Cardiac muscle cell (in vitro differentiated cells and primary cell): ENCODE measurements at places on chromosomes 11 and 22.

GRCh38 chr11:32790916-32791315 lies 3.5 kb downstream of the CCDC73 start:
- DNase-seq: no peak

DNA sequence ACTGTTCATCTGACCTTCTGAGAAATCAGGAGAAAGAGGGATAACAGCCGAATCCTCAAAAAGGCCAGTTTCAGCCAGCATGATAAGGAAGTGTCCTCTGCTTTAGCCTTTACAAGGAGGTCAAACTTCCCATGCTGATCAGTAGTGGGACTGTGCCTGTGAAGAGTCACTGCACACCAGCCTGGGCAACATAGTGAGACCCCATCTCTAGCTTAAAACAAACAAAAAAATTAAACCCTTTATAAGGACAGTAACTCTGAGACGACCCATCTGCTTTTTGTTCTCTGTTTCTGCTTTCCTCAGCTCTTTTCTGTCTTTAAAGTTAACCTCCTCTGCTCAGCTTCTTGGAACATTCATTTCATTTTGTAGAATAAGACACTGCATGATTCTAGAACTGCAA lies 49.7 kb downstream of the SCGB1A1 start:
- no peak for DNase-seq

GRCh38 chr11:12330485-12331231 lies 46.7 kb upstream of the PARVA start:
- peak; percentile 20 for DNase-seq

GRCh38 chr22:27647540-27647939 lies 154.0 kb downstream of the MN1 start:
- DNase-seq: no peak

GRCh38 chr22:39439170-39439569 lies 17.6 kb upstream of the MGAT3 start:
- peak; percentile 79 for DNase-seq

- DNase-seq: no peak
Measured at GRCh38 chr11:135069063-135069462, 657.0 kb upstream of the B3GAT1 start.

DNA sequence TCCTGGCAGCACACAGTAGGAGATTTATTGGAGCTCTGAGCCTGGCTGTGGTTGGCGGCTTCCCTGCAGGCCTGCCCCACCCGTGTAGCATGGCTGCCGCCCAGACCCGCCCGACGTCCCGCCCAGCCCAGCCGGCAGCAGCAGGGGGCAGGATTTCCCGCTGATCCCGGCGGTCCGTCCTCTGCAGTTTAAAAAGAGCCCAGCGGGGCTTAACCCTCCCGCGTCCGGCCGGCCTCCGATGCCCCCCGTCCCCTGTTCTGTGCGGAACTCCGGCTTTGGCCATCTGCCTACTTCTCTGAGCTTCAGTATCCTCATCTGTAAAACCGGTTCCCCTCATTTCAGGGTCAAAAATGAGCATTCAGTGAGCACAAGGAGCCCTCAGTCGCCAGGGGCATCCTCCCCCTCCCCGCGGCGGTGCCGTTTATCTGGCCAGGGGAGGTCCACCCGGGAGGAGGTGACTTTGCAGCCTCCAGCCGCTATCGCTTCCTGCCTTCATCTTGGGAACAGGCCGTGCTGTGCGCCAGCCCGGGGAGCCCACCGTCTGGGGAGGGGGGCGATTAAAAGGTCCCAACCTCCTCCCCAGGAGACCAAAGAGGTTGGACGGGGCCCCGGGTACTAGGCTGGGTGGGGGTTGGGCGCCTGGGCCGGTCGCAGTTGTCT lies at the start of gene GAS2L1:
Gene GAS2L1, plus strand, starts transcription at position 476 of the 660 bp plus-strand sequence. CDS start 1,456 bp downstream, outside the sequence.
- DNase-seq: peak; percentile 88

GRCh38 chr11:96614846-96615245 lies 225.0 kb downstream of the JRKL start:
- DNase-seq: no peak

GRCh38 chr11:35647421-35648093 lies 15.0 kb upstream of the TRIM44 start:
- no peak for DNase-seq

DNA sequence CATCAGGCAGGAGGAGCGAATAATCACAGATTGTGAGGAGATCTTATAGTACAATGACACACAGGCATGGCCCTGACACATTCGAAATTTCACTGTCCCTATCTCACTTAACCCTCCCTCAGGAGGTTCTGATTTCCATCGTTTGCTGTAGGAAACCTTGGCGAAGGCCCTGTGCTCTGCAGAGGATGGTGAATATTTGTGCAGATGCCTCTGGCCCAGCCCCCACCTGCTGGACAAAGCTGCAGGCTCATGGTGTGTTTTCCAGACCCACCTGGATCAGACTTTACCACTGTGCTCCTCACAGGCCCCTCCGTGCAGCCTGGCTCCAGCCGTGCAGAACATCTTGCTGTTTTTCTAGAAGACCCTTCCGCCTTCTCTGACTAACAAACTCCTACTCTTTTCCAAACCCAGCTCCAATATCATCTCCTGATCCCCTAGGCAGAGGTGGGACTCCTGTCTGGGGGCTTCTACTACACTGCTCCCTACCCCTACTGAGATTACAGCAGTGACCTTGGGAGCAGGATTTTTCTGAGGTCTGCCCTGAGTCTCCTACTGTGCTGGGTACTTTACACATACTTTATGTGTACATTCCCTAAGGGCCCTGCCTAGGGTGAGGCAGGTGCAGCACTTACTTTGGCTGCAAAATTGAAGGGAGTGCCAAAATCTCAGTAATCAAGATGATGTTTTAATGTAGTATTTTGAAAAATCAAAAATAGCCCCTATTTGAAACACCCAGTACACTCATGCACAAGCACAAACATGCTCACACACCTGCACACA lies 412.7 kb downstream of the SOX6 start:
- DNase-seq: no peak

DNA sequence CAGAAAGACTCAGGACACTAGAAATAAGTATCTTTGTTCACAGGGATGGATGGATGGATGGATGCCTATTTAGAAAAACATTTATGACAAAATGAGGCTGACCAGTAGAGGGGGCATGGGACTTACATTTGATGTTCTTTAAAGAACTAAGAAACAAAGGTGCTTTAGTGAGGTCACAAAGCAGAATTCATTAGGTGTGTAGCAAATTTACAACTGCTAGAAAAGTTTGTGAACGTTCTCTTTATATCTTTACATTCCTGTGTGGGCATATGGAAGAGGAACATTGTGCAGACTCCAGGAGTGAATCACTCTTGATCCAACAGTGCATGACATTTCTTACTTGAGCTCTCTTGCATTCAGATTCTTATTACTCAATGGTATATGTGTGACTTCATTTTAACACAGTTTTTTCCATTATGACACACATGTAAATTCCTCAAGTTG lies 15.8 kb upstream of the SIK2 start:
- DNase-seq: peak; percentile 49

GRCh38 chr11:16287630-16288280 lies 68.6 kb downstream of the SOX6 start:
- no peak for DNase-seq

DNA sequence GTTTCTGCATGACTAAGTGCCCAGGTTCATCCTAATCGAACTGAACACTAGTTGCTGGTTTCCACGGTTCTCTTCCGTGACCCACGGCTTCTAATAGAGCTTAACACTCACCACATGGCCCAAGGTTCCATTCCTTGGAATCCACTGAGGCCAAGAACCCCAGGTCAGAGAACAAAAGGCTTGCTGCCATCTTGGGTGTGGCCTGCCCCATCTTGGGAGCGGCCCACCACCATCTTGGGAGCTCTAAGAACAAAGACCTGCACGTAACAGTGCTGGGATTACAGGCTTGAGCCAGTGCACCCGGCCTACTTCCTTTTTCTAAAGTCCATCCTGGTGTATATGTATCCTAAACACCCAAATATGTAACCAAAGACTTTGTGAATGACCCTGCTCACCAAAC lies 68.8 kb downstream of the SLC35F2 start:
- no peak for DNase-seq

- peak; percentile 85 for DNase-seq
Measured at GRCh38 chr11:85725510-85726258, 39.7 kb upstream of the CCDC89 start.
